ENCODE measurements at places on chromosomes 3 and 15.

GRCh38 chr3:130465521-130465920 is 51.5 kb upstream of the COL6A6 start:
- DNase-seq, result no peak

DNA sequence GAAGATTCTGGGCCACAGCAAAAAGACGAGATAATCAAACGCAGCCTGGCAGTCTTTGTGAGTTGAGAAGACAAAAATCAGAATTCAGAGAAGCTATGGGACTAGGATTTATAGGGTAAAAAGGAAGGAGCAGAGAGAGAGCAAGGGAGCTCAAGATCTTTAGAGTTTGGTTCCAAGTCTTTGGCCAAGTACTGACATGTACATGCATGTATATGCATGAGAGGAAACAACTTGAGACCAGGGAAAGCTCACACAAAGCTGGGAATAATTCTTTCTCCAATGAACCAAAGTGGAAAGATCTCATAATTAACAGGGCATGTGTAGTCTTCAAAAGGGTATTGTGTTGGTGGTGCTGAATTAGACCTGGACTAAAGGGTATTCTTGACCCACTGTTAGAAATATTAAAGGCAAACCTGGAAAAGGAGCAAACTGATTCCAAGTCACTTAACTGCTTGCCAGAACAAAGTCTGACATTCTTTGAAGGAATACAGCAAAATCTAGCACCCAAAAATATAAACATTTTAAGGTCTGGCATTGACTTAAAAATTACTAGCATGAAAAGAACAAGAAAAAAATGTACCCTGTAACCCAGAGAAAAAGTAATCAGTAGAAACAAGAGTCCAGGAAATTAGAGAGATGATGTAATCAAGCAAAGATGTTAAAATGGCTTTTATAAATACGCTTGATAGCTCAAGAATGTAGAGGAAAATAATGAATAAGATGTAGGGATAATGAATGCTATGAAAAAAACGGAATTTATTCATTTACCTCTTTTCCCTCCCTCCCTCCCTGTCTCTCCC is 226.0 kb upstream of the CGNL1 start:
- no peak for DNase-seq

- DNase-seq, result peak; percentile 49
Measured at GRCh38 chr3:184227481-184227935, 1.9 kb upstream of the VWA5B2 start.

GRCh38 chr15:101243420-101243819 is 8.4 kb downstream of the CHSY1 start:
- no peak for DNase-seq

DNA sequence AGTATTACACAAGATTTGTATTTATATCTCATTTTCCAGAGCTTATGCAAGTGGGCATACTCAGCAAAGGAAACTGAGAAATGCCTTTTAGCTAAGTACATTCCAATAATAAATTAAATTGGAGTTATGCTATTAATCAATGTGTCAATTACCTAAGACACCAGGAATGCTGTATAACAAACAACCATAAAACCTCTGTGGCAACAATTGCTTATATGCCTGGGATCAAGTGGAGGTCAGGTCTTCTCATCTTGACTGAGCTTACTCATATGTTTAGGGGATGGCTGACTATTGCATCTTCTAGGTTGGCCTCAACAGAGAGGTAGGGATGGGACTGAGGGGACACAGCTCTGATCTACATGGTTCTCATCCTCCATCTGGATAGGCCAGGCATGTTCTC is 30.7 kb downstream of the CD200R1L start:
- no peak for DNase-seq

DNA sequence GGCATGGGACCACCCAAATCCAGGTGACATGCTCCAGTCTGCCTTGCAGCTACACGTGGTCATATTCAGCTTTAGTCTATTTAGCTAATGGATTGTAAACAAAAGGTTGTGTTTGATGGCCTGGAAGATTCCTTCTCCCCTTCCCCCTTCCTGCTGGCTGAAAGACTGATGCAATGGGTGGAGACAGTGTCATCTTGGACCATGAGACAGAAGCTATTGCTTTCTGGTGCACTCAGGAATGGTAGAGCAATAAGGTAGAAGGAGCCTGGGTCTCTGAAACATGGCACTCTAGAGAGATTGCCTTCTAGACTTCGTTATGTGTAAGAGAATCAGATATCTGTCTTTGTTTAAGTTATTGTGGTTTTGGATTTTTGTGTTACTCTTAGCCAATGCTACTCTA is 25.7 kb upstream of the PTX3 start:
- DNase-seq, result no peak

- no peak for DNase-seq
Measured at GRCh38 chr3:189070965-189071364, 100.8 kb upstream of the TPRG1 start.

GRCh38 chr3:168124291-168124690 is 28.6 kb upstream of the GOLIM4 start:
- DNase-seq, result no peak

DNA sequence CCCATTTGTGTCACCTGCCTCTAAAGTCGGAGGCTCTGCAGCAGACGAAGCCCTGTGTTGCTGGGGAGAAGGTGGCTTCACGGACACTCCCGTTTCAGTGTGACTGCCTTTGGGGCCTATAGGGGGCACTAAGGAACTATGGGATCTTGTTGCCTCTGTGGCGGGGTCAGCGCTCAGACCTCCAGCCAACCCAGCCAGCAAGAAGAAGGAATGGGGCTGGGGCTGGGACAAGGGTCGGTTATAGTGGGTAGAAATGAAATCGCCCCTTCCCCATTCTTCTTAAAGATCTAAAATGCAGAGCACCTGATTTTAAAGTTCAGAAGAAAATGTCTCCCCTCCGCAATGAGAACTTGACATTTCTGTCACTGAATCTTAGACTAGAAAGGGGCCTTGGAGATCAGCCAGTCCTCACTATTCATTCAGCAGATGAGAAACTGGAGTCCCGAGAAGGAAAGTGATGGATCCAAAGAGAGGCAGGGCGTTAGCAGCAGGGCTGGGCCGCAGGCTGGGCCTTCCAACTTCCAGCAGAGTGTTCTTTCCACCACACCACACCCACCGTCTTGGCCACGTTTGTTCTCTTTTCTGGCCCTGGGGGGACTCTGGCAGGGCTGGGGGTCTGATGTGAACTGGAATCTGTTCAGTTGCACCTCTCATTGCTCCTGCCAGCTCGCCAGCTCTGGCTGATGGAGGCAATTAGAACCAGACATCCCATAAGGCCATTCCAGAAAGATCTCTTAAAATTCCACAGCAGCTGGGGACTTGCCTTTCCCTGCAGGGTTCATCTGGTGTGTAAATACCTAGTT is 195.4 kb downstream of the OPA1 start:
- peak; percentile 77 for DNase-seq

DNA sequence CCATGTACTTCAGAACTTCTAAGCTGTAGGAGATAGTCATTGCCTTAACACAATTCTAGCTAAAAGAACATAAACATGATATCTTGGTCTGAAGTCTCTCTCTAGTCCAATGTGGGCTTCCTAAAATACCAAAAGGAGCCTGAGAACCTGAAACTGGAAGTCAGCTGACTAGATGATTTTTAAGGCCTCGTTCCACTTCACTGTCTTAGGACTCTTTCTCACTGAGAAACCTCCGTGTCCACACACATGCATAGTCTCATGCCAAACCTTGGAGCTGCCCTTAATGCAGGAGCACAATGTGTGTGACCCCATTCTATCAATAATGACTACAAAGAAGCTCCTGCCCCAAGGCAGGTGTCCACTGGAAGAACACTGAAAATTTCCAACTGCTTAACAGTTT is 87.7 kb downstream of the ETFA start:
- DNase-seq, result peak; percentile 36

GRCh38 chr3:43081796-43082195 is 24.1 kb downstream of the POMGNT2 start:
- no peak for DNase-seq

DNA sequence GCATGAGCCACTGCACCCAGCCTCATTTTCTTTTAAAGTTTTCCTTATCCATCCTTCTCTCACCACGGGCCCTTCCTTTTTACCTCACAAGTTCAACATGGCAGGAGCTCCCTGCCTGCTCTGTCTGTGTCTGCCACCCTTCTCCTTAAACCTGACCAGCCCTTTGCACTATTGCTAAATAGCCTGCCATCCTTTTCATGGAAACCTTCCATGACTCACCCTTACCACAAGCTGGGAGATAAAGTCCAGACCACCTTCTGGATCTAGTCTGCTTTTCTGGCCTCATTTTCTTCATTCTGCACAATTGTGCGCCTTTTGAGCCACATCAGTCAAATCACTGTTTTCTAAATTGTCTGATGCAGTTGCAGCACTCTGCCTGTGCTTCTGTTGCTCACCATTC is 8.9 kb downstream of the PARP14 start:
- no peak for DNase-seq

- DNase-seq, result no peak
Measured at GRCh38 chr15:58398071-58398470, 33.7 kb upstream of the LIPC start.

GRCh38 chr15:81026836-81027599 is 26.3 kb downstream of the TLNRD1 start:
- DNase-seq, result no peak

DNA sequence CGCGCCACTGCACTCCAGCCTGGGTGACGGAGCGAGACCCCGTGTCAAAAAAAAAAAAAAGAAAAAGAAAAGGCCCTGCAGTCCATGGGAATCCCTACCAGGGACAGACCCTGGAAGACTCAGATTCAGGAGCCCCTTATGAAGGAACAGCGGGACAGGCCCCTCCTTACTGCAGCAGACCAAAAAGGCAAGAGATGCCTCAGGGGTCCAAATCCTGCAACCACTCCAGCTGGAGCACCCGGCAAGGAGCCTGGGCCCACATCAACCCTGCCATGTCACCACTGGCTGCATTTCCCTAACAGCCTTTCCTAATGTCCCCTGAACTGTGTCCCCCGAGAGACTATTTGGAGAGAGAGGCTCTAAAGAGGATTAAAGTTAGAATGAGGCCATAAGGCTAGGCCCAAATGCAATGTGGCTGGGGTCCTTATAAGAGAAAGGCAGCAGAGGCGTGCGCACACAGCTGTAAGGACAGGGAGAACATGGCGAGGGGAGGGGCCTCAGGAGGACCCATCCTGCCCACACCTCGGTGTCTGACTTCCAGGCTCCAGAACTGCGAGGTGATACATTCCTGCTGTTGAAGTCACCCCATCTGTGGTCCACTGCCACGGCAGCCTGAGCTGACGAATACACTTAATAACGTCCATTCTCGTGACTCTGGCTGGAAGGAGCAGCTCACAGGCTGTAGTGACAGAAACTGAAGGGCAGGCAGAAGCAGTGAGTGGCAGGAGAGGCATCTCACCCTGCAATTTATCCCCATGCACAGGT is 78.1 kb downstream of the ATP10A start:
- DNase-seq, result no peak

DNA sequence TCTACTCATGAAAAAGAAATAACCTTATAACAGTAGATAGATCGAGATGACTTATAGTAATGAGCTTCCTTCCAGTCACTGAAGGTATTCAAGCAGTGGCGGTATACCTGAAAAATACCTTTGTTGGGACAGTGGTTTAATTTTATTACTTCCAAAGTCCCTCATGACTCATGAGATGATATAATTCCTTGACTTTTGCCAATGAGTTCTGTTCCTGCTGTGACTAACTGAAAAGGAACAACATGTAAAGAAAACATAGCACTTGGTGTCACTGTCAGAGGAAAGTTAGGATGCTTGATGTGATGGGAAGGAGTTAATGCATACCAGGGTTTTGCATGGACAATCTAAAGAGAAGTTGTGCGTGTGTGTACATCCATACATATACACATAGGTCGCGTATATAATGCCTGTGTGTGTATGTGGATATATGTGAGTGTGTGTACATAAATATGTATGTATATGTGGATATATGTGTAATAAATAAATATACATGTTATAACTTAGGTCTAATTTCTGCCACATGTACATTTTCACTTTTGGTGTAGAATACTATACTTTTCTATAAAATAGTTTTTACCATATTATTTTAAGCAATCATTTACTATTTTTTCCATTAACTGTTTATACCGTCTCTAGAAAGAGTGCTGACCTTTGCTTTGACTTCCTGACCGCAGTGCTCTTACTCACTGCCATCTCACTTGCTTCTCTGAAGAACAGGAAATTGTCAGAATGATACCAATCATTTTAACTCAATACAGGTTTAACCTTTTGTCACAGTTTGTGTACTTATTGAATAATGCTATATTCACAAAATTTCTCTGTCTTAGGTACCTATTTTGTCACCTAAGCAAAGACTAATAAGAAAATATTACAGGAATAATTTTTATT is 12.6 kb upstream of the PAK2 start:
- DNase-seq, result no peak

DNA sequence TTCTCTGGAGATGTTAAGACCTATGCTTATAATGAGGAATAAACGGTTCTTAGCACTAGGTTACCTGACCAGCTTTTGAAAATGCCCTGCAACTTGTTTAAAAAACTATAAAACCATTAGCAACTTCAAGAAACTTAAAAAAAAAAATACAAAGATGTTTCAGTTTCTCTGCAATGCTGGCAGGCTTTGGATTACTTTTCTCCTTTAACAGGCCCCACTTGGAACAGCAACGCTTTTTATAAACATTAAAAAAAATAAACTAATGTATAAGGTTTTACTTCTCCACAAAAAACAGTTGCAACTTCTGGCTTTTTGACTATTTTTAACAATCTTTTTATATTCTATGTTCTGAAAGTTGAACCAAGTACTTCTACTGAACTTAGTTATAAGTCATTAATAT is 1006.7 kb downstream of the ROBO1 start:
- DNase-seq, result no peak

GRCh38 chr3:183641882-183642281 is 6.5 kb downstream of the KLHL24 start:
- no peak for DNase-seq

GRCh38 chr15:41513506-41514227 is at the start of gene LTK:
Gene LTK (minus strand): TSS chr15:41513827. CDS start chr15:41513709, 118 bp downstream.
- DNase-seq, result no peak

DNA sequence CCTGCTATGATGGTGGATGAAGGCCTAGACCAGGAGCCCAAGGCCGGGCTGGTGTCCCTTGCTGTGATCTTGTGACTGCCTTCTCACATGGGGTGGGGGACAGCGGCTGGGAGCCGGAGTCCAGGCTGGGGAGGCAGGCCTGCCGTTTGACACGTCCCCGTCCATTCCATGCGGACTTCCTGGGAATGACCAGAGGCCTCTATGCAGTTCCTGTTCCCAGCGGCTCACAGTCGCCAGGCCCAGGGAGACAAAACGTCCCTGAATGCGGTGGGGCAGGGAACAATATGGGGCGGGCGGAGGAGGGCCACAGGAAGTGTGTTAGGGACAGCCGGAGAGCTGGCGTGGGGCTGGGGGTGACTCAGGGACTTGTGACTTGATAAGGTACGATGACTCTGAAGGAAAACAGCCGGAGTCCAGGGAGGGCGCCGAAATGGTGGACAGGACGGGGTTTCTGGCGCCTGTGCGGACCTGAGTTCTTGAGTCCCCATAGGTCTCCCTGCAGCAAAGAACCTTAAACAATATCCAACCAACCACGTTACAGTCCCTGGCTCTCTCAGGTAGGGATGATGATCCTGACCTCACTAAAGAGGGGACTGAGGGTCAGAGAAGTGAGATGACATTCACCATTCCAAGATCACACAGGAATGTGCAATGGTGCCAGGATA is 40.5 kb upstream of the SMAD6 start:
- DNase-seq, result no peak

All from MM.1S (cell line).